ENCODE measurements at places on chromosomes 5 and 9. TPM values are rescaled to one million over a fixed set of nuclear protein-coding genes. Genes with fewer than 3 reads are reported as not detected.

GRCh38 chr9:125330587-125330986 lies 69.0 kb downstream of the GAPVD1 start:
- DNase-seq: no peak

- no peak for DNase-seq
Measured at GRCh38 chr9:77906991-77907390, 124.6 kb downstream of the GNAQ start.

IL13 gene
- 308 TPM for total RNA-seq

LRRC70 gene
- 0.86 TPM for total RNA-seq

IFNW1 gene
- not detected for total RNA-seq
